ENCODE measurements at places on chromosomes 2 and 18.

GRCh38 chr18:78607221-78607620 lies 372.4 kb upstream of the SALL3 start:
- DNase-seq: no peak

- no peak for DNase-seq
These were observed 37.5 kb downstream of the SLC4A3 start for GRCh38 chr2:219664944-219665343.

DNA sequence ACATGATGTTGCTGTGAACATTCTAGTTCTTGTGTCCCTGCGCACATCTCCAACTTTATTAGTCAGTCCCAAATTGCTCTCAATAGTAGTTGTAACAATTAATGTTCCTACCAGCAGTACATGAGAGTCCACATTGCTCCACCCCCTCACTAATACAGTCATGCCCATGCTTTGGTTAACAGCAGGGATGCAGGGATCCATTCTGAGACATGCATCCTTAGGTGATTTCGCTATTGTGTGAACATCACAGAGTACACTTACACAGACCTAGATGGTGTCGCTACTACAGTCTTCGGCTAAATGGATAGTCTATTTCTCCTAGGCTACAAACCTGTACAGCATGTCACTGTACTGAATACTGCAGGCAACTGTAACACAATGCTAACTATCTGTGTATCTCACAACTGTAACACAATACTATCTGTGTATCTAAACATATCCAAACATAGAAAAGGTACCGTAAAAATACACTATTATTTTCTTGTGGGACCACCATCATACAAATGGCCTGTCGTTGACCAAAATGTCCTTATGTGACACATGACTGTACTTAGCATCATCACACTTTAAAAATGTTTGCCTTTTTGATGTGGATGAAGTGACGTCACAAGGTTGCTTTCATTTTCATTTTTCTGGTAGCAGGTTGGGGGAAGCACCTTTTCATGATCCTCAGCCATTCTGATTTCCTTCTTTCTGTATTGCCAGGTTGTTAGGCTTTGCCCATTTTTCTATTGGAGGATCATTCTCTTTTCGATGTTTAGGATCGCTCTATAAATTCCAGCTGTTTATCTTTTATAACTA lies 82.9 kb upstream of the RNF152 start:
- DNase-seq: no peak

- DNase-seq: no peak
These were observed 98.4 kb downstream of the CDK15 start for GRCh38 chr2:201904538-201905420.

- no peak for DNase-seq
These were observed 53.9 kb downstream of the ZNF407 start for GRCh38 chr18:74651327-74652128.

GRCh38 chr2:25042321-25043240 lies 705 bp downstream of the EFR3B start:
- no peak for DNase-seq

DNA sequence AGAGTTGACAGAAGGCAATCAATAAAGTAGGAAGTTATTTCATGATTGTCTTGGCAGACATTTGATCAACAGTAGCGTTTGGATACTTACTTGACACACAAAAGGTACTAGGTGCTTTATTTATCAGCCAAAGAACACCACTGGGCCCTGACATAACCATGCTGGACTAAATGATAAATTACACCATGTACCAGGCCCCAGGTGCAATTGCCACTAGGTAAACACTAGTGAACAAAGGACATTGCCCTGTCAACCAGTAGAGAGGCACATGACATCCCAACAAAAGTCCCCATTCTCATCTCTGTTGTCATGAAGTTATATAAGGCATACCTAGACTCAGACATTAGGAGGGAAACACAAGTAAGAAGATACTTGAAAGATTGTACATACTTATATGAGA lies 747.2 kb downstream of the SATB2 start:
- no peak for DNase-seq

DNA sequence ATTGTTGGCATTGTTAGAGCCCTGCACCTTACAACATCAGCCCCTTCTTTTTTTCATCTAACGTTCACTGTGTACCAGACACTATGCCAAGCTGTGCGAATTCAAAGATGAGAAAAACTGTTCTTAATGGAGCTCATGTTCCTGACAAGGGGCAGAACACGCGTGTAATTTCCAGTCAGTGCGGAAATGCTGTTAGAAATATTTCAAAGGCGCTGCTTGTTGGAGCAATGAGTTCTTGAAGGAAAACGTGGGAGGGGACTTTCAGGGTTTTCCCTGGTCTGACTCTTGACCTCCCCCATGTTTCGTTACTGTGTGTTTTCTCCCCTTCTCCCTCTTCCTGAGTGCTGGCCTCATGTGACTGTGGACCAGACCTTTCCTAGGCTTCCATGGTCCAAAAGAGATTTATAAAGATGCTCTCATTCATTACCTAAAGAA lies 1.5 kb downstream of the MTHFD2 start:
- no peak for DNase-seq

- no peak for DNase-seq
These were observed 25.2 kb upstream of the OTOS start for GRCh38 chr2:240165661-240166060.

- DNase-seq: no peak
These were observed 637.2 kb upstream of the ZEB2 start for GRCh38 chr2:145157036-145157675.

- DNase-seq: no peak
These were observed 6.4 kb upstream of the XDH start for GRCh38 chr2:31420936-31421335.

DNA sequence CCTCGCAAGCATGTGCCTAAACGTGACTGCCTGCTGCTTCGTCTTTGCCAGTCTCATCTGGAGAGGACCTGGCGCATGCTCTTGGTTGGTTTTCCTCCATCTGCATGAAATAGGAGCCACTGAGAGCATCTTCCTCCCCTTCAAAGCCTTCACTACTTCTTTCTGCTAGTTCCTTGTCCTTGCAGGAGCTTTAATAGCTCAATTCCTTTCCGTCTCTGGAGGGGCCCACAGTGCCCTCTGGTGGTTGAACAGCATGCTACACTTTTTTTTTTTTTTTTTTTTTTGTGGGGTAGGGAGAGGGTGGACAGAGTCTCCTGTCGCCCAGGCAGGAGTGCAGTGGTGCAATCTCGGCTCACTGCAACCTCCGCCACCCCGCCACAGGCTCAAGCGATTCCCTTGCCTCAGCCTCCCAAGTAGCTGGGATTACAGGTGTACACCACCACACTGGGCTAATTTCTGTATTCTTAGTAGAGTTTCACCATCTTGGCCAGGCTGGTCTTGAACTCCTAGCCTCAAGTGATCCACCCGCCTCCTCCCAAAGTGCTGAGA lies 59.6 kb downstream of the SP110 start:
- DNase-seq: peak; percentile 23

DNA sequence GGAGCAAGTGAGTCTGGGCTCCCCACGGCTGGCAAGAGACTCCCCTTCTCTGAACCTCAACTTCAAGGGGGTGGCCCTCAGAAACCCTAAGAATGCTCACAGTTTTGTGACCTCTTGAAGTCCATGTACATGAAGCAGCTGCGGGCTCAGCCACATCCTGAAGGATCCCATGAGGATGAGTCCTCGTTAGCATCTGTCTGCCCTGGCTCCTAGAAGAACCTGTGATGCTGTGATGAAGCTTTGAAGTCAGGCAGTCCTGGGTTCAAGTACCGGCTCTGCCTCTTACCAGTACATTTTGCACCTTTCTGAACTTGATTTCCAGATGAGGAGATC lies 38.1 kb downstream of the SDC1 start:
- DNase-seq: no peak

DNA sequence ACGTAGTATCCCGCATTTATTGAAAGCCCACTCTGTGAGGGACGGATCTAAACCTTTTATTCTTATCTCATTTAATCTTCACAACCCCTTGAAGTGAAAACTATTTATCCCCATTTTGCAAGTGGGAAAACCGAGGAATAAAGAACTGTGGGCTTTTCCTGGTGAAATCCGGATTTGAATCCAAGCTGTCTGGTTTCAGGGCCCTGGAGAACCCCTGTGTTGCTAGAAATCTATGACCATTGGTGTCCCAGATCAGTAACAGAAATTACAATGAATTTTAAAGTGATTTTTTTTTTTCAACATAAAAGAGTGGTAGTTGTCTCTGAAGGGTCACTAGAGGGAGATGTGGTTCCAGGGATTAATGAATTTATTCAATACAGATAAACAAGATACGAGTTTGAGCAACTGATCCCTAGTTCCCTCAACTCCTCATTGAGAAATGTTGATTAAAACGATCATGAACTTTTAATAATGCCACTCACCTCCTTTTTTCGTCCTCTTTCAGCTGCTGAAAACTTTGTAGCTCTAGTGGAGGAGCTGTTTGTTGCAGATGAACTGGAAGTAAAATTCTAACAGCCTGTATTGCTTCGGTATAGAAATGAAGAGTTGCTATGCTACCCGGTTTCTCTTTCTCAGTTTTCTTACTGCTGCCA lies 940 bp downstream of the XRCC5 start:
- DNase-seq: no peak

GRCh38 chr2:176812246-176812775 lies 400.3 kb upstream of the HNRNPA3 start:
- DNase-seq: no peak

Measured in progenitor cell of endocrine pancreas (in vitro differentiated cells).